ENCODE measurements at places on chromosomes 11 and 22.

DNA sequence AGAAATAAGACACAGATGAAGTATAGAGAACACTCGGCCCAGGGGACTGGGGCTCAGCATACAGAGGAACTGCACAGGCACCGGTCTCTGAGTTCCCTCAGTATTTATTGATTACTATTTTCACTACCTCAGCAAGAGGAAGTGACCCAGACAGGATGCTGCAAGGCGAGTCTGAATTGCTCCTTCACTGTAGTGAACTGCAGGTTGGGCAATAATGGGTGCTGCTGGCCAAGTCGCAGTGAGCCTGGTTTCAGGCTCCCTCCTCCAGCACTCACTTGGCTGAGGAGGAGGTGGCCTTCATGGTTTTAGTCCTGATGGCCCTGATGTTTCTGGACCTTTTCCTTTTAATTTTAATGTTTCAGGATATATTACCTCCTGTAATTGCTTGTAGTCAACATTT, 10.4 kb downstream of the OR52K2 start:
- DNase-seq = peak; percentile 79

GRCh38 chr22:41302811-41303210, 1.5 kb downstream of the ZC3H7B start:
- no peak for DNase-seq

DNA sequence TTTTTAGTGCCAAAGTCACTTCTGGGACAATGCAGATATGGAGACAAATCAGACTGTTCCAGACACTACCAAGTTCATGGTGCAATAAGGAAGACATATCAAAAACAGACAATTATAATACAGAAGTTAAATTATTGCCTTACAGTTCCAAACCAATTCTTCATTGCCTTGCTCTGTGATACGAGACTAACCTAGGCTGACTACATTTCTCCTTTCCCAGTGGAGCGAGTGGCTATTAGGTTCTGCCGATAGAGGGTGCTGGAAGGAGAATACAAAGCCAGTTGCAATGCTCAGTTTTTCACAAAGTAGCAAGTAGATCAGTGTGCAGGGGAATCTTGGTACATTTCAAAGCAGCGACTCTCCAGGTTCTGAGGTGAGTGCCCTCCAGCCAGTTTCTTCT, 67.8 kb downstream of the FAM168A start:
- DNase-seq = no peak

DNA sequence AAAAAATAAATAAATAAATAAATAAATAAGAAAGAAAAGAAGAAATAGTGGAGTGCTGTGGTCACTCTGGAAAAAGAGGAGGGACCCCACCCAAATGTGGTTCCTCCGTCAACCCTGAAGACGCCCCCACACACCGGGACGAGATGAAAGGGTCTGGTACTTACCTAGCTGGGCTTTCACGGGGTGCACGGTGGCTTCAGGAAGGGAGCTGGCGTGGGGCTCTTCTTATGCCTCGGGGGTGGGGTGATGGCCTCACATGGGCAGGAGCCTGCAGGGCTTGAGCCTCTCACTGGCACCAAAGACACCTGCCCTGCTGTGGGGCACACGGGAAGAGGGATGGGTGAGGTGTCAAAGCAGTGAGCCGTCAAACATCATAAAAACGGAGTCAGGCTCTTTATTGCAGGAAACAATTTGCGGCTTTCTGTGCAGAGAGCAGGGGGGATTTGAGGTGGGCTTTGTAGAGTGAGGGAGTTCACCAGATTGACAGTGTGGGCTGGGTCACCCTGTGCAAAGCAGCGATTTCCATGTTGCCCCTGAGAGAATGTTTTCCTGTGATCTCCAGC, 28.0 kb upstream of the KRTAP5-6 start:
- DNase-seq = no peak
